ENCODE measurements at places on chromosomes 6 and 20.

DNA sequence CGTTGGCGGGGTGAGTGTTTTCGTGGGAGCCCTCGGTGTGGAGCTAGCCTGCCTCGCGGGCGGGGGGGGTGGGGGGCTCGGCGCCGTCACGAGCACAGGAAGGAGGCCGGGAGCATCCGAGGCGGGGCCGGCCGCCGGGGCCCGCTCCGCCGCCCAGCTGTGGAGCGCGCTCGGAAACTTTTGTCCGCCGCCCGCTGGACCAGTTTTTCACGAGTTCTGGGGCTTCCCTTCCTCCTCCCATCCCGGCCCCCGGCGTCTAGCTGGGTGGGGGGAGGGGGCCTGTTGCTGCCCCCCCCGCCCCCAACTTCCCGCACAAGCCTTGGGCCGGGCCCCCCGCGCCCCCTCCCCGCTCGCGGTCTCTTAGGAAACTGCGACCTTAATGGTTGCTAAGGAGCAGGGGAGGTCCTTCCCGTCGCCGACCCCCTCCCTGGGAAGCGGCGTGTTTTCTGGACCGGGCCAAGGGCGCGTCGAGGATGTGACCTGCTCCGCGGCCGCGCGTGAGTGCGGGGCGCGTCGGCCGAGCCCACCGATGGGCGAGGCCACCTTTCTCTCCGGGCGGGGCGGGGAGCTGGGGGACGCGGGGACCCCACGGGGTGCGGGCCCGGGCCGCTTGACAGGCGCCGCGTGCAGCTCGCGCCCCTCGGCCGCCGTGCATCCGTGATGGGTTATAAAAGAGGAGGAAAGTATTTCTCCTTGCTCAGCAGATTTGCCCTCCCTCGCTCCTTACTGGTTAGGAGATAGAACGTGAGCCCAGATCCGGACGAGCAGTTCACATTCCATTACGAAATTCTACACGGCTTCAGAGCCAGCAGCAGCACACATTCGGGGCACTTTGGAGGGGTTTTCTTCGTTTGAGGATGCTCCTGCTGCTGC, 1.4 kb downstream of the RREB1 start:
- DNase-seq = no peak

GRCh38 chr20:44024820-44025580, 110.3 kb downstream of the TOX2 start:
- no peak for DNase-seq

- no peak for DNase-seq
Observed at GRCh38 chr6:32045811-32046449, 7.7 kb downstream of the CYP21A2 start.

- DNase-seq = no peak
Observed at GRCh38 chr20:25150016-25150415, 45.5 kb upstream of the ENTPD6 start.

- DNase-seq = no peak
Observed at GRCh38 chr6:17476511-17476910, 83.1 kb downstream of the CAP2 start.

DNA sequence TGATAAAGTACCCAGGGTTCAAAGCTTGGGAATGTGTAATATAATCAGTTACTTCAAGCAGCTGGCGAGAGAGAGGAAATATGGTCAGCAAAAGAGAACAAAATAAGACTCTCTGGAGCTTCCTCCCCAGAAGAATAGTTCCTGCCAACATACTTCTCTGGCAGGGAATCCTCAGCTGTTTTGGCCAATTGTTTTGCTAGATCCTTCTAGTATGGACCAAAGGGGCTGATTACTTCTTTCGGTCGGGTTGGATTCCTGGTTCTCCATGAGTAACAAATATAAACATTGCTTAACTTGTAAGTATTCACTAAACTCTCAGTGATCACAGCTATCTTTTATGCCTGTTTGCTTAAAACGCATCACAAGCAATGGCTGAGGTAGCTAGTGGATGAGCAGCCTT, 31.4 kb upstream of the FBXO9 start:
- no peak for DNase-seq

DNA sequence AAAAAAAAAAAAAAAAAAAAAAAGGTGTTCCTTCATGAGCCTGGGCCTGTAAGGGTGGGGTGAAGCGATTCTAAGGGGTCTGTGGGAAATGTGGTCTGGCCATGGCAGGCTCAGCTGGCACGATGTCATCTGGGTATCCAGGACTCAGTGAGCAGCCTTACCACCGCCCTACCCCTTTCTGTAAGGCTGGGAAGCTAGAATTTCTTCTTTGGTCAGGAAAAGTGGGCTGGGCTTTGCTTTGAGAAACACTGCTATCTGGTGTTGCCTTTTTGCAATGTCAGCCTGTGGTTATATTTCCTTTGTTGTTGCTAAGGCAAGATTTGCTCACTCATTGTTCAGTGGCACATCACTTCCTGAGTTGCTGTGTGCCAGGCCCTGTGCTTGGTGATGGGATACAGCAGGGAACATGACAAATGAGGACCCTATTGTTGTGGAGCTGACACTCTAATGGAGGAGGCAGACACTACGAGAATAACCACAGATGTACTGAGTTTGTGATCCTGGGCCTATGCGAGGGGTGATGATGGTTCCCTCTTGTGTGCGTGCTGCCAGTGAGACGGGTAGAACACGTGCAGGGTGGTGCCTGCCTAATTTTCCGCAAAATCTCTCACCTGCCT, 45.9 kb upstream of the ZNFX1 start:
- DNase-seq = no peak

GRCh38 chr6:54850114-54850513, 3.5 kb downstream of the FAM83B start:
- no peak for DNase-seq

DNA sequence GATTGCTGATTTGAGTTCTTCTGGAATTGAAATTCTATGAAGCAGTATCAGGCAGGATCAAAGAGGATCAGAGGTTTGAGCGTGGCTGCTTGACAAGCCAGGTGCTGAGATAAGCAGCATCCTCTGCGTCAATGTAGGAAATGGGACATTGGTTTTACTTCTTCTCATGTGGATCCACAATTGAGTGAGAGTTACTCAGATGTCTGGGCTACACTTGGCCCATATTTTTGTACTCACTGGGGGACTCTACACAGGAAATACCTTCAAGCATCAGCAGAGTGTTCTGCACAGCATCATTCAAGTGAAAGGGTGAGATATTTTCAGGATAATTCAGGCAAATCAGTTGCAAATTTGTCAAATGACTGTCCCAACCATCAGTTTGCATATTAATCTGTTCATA, 613.9 kb upstream of the ARID1B start:
- no peak for DNase-seq

GRCh38 chr6:134267917-134268361, 50.0 kb downstream of the SGK1 start:
- DNase-seq = peak; percentile 64

DNA sequence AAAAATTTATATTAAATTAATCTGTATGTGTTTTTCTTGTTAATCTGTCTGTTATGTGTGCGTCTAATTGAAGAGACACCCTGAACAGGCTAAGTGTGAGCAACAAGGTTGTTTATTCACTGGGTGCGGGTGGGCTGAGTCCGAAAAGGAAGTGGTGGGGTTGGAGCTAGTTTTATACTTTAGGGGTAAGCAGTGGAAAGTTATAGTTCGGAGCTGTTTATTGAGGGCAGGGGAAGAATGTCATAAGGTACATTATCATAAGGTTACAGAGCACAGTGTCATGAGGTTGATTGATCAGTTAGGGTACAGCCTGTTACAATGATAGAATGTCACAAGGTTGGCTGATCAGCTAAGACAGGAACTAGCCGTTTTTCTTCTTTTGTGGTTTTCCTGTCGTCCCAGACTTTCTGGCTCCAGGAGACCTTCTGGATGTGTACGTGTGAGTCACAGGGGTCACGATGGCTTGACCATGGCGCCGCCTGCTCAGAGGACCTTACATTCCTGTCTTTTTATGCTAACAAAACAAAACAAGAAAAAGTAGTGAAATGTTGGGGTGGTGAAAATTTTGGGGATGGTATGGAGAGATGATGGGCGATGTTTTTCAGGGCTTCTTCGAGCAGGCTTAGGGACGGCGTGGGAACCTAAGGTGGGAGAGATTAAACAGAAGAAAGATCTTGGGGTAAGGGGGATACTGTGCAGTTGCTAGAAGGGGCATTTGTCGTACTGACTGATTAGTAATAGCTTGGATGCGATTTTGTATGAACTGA, 754.0 kb upstream of the ADGRB3 start:
- DNase-seq = no peak

DNA sequence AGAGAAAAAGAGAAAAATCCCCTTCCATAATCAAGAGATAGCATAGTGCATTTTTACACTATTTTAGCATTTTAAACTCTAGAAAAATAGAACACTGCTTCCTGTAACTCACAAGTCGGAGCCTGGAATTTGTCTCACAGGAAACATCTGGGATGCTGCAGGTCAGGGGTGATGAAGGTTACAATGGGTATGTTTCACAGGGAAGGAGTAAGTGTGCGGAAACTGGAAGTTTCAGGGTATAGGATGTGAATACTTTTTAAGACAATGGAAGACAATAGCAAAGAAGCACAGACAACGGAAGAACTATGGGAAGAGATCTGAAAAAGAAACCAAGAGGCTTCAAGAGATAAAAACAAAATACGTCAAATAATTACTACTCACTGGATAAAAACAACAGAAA, 361.0 kb upstream of the MARCKS start:
- no peak for DNase-seq

DNA sequence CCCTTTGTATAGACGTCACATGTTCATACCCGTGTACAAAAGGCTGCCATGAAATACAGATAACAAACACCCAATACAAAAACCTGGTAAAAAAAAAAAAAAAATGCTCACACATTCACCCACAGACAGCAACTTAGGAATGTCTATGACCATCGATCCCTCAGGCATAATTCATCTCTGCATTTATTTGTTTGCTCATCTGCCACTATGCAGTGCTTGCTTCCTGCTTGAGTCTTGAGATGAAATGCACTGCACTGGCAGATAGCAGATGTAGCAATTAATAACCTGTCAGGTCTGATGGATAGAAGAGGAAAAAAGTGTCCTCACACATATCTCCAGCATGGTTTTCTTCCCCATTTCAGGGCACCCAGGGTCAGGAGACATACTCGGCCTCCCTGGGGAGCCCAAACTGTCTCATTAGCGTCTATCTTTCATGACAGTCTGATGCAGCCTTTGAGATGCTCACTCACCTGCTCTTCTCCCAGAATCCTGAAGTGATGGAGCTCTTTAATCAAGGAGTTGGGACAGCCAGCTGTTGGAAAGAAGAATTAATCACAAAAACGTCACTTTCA, 295.1 kb upstream of the AGPAT4 start:
- DNase-seq = no peak

DNA sequence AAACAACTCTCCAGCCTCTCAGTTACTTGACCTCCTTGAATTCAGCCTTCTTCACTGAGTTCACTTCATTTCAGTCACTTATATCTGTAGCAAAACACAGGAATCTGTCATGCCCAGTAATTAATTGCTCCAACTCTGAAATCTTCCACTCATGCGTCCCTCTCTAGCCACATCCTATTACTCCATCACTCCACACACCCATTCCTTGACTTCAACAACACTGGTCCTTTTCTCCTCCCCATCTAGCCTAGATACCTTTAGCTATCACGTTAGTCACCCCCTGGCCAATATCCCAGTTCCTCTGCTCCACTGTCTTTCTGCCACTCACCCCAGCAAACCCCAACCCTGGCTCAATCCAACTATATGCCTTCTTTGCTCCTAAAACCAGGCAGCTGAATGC, 7.7 kb downstream of the ZHX3 start:
- no peak for DNase-seq

DNA sequence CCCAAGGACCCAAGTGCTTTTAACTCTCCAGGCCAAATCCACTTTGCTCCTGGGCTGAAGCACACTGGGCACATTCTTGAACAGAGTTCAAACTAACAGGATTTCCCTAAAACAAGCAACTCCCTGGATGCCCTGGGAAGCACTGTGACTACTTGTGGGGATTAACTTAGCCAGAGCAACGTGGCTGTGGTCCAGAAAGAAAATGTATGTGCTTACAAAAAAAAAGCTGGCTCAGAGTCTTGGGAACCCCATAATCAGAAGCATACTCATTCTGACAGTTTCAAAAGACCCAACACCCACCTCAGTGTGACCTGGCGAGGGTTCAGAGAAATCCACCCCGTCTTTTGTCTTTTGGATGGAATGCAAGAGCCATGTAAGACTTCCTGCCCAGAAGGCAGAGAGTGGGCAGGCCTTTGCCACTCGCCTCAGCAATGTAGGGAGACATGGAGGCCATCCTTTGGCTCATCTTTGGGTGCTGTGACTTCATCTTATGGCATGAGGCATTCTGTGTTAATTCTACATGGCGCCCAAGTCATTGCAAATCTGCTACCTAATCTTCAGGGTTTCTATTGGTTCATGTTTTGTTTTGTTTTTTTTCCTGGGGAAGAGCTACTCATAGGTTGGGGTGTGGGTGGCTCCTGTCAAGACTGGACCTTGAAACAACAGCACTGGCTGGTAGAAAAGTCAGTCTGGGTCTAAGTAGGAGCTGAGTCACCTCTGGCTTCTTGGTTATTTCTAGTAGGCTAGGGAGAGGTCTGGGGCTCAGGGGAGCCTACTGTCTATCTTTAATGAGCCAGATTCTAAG, 248.6 kb upstream of the SUPT3H start:
- no peak for DNase-seq

DNA sequence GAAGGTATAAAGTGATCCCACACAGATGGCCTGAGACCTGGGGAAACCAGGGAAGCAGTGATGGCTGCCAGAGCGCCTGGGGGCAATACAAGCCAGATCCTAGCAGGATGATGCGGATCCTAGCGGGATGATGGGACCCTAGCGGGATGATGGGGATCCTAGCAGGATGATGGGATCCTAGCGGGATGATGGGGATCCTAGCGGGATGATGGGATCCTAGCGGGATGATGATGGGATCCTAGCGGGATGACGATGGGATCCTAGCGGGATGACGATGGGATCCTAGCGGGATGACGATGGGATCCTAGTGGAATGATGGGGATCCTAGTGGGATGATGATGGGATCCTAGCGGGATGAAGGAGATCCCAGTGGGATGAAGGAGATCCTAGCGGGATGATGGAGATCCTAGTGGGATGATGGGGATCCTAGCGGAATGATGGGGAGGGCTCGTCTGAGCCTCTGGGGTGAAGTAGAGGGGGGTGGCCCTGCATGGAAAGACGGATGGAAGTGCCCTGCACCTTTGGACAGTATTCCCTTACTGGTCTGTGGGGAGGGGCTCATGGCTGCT, 44.2 kb upstream of the CDH22 start:
- no peak for DNase-seq

- DNase-seq = no peak
Observed at GRCh38 chr20:36941401-36941835, 10.1 kb downstream of the SAMHD1 start.

GRCh38 chr6:1756472-1757129, 146.9 kb downstream of the FOXC1 start:
- no peak for DNase-seq

- no peak for DNase-seq
Observed at GRCh38 chr20:32443386-32443974, 85.3 kb downstream of the ASXL1 start.

Measured in hippocampal formation (tissue), 2 donors.